A549 treated with ZK216348 at 1 μM for 4 hours (cell line): ENCODE measurements at places on chromosomes 3 and 15. TPM values are rescaled to one million over a fixed set of nuclear protein-coding genes. Genes with fewer than 3 reads are reported as not detected.

The IL16 gene
- 0.24 TPM in 1 of 5 replicates, not detected in the others for total RNA-seq

The GOLGA8J gene
- not detected in 5 replicates for total RNA-seq

The LSAMP gene
- total RNA-seq: 0.04 to 0.49 TPM (median 0.08 TPM) in 5 replicates

The GUCA1C gene
- not detected in 5 replicates for total RNA-seq

The SFMBT1 gene
- 7.7 to 9.2 TPM (median 9.1 TPM) in 5 replicates for total RNA-seq

The GOLGA8B gene
- 12.8 to 20.7 TPM (median 18.7 TPM) in 5 replicates for total RNA-seq

The SHF gene
- total RNA-seq: 0.39 to 1.1 TPM (median 0.85 TPM) in 5 replicates

The STIMATE gene
- 5.5 to 10.8 TPM (median 8.0 TPM) in 5 replicates for total RNA-seq

The EFHB gene
- total RNA-seq: 0.53 to 1.6 TPM (median 0.75 TPM) in 5 replicates

The DAPK2 gene
- 2.8 to 4.9 TPM (median 4.2 TPM) in 5 replicates for total RNA-seq

The HTR3E gene
- not detected in 5 replicates for total RNA-seq

The INSYN1 gene
- 0.61 to 2.2 TPM (median 1.6 TPM) in 5 replicates for total RNA-seq

The TRH gene
- total RNA-seq: not detected in 5 replicates

The IGSF10 gene
- 0.25 to 0.72 TPM (median 0.54 TPM) in 5 replicates for total RNA-seq

The SLC25A20 gene
- total RNA-seq: 10.2 to 13.8 TPM (median 11.1 TPM) in 5 replicates

The ACKR2 gene
- total RNA-seq: 0.18 to 0.23 TPM in 2 of 5 replicates, not detected in the others

The CKMT1B gene
- 2.2 to 4.7 TPM (median 3.7 TPM) in 5 replicates for total RNA-seq

The AGTR1 gene
- 0.19 to 0.68 TPM (median 0.54 TPM) in 5 replicates for total RNA-seq

The SMARCC1 gene
- 20.7 to 28.9 TPM (median 28.3 TPM) in 5 replicates for total RNA-seq

The TRIM59 gene
- total RNA-seq: 6.0 to 9.5 TPM (median 8.1 TPM) in 5 replicates

The SLC22A13 gene
- 0.13 TPM in 1 of 5 replicates, not detected in the others for total RNA-seq
